ENCODE measurements at places on chromosomes 6 and 20.

DNA sequence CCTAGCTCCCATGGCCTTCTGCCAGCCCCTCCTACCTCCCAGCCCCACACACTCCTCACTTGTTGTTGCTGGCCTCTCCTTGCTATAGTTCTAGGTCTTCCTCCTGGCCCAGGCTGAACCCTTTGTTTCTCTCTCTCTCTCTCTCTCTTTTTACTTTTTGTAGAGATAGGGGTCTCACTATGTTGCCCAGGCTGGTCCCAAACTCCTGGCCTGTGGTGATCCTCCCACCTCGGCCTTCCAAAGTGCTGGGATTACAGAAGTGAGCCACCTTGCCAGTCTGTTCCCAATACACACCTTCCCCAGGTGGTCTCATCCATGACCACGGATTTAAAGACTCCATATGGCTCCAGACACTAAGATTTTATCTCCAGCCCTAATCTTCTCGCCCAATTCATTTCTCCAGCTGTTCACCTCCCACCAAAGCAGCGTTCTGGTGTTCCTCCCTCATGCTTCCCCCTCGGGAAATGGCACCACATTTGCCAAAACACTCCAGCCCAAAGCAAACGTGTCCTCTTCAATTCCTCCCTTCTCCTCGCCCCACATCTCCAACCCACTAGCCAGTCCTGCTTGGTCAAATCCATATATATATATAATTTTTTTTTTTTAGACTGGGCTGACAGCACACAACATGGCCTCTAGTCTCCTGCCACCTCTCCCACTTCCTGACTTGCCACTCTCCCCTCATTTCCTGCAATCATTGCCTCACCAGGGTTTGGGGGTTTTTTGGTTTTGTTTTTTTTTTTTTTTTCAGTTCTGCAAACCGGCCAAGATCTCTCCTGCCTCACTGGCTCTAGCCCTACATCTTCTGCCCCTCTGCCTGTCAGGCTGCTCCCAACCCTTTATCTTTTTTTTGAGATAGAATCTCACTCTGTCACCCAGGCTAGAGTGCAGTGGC, 104.4 kb downstream of the NCR2 start:
- DNase-seq = no peak

DNA sequence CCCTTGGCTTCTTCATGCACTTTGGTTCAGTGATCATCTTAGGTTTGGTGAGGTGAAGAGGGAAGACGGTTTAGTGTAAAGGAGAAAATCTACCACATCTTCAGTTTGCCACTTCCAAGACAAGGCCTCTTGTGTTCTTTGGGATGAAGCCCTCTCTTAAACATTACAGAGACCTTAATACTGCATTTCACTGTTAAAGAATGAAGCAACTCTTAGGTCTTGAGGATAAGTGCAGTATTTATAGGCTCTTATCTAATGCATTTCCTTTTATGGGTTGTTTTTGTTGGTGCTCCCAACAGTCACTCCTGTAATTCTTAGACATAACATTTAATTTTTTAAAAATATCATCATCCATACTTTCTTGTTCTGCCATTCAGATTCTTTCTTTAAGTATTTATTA, 139.9 kb upstream of the LAMP5 start:
- DNase-seq = no peak

GRCh38 chr6:41460742-41461336, 85.3 kb upstream of the FOXP4 start:
- DNase-seq = no peak

- DNase-seq = no peak
Measured at GRCh38 chr6:37530297-37530696, 30.6 kb upstream of the CCDC167 start.

DNA sequence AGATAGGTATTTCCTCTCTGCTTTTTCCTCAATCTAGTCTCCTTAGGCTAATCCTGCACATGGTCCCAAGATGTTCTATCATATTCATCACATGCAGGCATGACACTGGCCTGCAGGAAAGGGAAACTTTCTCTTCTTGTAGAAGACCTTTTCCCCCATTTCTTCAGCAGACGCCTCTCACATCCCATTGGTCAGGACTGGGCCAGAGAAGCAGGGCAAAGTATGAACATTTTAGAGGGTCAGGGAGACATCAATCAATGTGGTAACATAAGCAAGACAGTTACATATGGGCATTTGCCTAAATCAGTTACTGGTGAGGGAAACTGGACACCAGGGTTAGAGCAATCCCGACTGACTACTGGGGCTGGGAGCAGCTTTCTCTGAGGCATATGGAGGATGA, 90.1 kb downstream of the CRYBG1 start:
- no peak for DNase-seq

DNA sequence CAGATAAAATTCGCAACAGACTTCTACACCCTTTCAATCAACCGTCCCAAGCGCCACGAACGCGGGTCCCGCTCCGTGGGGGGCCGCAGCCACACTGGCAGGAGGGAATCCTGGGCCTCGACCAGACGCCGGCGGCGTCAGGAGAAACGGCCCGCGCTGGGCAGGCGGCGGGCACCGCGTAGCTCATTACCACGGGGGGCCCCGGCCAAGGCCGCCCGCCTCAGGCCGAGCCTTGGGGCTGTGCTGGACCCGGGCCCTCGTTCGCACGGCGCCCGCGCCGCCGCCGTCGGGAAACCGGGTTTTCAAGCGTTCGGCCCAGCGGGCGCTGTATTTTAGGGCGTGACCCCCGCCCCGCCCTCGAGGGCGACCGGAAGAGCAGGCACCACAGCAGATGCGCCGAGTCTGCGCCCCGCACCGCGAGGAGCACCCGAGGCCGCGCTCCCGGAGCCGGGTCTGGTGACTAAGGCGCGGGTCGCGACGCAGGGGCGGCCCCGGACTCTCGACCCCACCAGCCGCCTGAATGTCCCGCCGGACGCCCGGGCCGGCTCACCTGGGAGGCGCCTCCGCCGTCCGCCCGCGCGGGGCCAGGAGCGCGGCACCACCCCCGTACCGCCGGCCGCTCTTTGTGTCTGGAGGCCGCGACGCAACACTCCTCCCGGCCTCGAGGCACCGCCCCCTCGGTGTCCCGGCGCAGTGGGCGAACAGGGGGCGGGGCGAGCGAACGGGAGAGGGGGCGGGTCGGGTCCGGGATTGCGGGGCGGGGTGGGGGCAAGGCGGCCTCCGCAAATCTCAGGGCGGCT, at the start of gene NINL:
Gene NINL, minus strand, starts transcription at position 627 of the 800 bp plus-strand sequence. CDS start 58,944 bp downstream, outside the sequence.
- peak; percentile 4 for DNase-seq

DNA sequence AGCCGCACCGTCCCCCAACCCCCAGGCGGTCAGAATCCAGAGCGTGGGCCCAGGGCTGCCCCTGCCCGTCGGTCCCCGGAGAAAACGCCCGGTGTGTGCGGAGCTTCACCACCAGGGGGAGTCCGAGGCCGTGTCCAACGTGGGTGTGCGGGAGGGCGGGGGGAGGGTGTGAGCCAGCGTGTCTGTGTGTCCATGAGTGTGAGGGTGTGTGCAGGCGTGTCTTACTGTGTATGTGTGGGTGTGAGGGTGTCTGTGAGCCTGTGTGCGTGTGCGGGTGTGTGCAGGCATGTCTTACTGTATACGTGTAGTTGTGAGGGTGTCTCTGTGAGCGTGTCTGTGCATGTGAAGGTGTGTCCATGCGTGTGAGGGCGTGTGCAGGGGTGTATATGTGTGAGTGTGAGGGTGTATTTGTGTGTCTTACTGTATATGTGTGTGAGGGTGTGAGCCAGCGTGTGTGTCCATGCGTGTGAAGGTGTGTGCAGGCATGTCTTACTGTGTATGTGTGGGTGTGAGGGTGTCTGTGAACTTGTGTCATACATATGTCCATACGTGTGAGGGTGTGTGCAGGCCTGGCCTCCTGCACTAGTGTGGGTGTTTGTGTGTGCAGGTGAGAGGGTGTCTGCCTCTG, 24.6 kb upstream of the GATA5 start:
- no peak for DNase-seq

- no peak for DNase-seq
Measured at GRCh38 chr6:152922706-152923105, 60.1 kb downstream of the FBXO5 start.

DNA sequence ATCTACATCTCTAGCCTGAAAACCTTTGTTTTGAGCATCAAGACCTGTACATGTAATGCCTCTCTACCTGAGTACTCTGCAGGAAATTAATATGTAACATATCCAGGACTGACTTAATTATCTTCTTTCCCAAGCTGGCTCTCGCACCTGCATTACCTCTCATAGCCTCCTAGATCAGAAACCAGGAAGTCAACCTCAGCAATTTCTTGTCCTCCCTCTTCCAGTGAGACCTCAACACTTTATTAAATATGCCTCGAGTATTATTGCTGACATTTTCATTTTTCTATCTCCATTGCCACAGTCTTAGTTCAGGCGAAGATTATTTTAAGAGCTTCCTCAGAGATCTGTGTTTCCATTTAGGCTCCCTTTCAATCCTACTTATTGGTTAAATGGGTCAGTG, 69.0 kb downstream of the MACROD2 start:
- DNase-seq = no peak

GRCh38 chr6:118968416-118968815, 33.5 kb upstream of the MCM9 start:
- DNase-seq = no peak

GRCh38 chr20:36866681-36867495, 9.1 kb upstream of the TLDC2 start:
- DNase-seq = peak; percentile 43

DNA sequence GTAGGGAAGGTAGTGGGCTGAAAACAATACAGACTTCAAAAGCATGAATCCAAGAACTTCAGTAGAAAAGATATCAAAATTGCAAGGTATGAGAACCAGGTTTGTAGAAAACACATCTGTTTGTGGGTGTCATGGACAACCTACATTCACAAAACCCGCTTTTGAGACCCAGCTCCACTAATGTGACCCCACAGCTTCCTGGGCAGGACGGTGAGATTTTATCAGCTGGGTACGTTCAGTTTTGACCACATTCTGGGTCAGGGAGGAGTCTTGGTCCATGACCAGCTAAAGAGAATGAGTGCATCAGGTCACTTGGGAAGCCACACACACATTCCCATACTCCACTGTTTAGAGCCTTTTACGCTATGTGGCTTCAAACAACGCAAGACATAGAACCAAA, 77.1 kb downstream of the BCAS1 start:
- DNase-seq = no peak

DNA sequence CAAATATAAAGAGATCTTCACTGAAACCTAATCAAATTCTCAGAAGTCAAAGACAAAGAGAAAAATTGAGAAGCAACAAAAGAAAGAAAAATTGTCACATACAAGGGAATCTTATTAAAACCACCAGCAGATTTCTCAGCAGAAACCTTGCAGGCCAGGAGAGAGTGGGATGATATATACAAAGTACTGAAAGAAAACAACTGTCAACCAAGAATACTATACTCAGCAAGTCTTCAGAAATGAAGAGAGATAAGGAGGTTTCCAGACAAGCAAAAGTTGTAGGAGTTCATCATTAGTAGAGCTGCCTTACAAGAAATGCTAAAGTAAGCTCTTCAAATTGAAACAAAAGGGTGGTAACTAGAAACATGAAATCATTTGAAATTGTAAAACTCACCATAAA, 345.6 kb downstream of the MAFB start:
- DNase-seq = no peak

GRCh38 chr20:41137614-41138474, 501 bp downstream of the PLCG1 start:
- DNase-seq = peak; percentile 53
